Stimulated activated CD8-positive, alpha-beta memory T cell treated with anti-CD3 and anti-CD28 coated beads, Interleukin-7, amount 100 ng/mL, for 48 hours (primary cell): ENCODE measurements at places on chromosomes 1 and 21.

GRCh38 chr1:67001682-67002425 is 52.1 kb downstream of the SLC35D1 start:
- no peak for DNase-seq

GRCh38 chr1:36906555-36906954 is 127.8 kb downstream of the GRIK3 start:
- DNase-seq, result no peak

- DNase-seq, result no peak
Observed at GRCh38 chr1:16209847-16210407, 2.5 kb downstream of the ARHGEF19 start.

DNA sequence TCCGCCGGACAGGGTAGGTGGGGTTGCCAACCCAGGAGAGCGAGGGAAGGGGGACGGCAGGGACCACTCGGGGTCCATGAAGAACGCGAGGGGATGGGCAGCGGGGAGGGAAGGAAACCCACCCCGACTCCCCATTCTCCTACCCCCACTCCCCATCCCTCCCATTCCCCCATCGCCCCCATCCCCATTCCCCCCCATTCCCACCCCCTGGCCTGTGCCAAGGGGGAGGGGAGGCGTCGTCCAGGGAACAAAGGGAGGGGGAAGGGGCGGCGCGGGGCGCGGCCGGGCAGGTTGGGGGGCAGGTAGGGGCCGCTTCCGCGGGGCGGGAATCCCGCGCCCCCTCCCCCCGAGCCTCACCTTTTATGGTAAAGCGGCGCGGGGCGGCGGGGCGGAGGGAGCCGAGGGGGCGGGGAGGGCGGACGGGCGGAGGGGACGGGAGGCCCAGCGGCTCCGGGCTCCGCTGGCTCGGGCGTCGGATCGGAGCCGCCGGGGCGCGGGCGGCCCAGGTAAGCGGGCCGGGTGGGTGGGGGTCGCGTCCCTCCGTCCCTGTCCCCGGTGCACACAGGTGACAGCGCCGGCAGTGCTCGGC is at the start of gene FBLIM1:
Gene FBLIM1, plus strand, starts transcription at position 453 of the 589 bp plus-strand sequence. CDS start 6,189 bp downstream, outside the sequence.
- DNase-seq, result no peak

DNA sequence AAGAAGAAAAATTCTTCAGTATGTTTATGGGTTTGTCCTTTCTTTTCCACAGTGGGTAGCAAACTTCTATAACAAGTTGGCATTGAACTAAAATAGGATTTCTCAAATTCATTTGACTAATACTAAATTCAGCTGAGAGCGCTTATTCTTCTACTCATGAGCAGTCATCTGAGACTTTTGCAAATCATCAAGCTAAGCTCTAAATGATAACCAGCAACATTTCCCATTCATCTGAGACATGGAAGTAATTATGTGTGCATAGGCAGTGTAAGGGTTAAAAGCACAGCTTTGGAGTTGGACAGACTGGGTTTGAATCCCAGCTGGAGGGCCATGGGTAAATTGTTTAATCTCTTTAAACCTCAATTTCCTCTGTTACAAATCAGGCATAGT is 18.3 kb upstream of the CNR2 start:
- no peak for DNase-seq

- DNase-seq, result no peak
Observed at GRCh38 chr1:154996966-154997701, 3.7 kb downstream of the LENEP start.

- DNase-seq, result no peak
Observed at GRCh38 chr1:155254228-155254713, 1.0 kb downstream of the ENTREP3 start.

DNA sequence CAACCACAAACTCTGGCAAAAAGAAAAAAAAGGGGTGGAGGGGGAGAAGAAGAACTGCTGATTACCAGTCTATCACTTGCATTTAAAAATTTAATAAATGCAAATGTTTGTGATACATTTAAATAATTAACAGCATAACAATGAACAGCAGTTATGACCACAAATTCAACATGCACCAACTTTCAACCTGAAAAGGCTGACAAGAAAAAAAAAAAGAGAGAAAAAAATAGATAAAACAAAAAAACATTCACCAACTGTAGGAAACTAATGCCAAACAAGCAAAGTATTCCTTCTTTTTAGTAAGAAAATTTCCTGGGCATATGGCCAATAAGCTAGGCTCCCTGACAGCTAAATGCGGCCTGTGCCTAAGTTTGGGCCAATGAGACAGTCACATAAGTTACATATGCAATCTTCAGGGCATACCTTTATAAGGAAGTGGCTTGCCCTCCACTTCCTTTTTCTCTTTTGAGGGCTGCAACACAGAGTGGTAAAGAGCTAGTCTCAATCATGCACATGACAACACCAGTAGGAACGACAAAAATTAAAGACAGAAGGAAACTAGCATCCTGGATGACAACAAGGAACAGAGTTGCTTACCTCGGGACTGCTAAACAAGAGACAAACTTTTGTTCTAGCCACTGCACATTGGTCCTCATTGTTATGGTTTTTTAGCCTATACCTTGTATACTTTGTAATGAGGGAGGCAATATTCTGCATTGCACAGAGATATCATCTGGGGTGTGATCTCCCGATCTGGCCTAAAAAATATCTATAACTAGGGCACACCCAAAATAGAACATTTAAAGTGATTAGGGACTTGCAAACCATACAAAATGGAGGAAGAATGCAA is 24.2 kb upstream of the PHTF1 start:
- peak; percentile 20 for DNase-seq

DNA sequence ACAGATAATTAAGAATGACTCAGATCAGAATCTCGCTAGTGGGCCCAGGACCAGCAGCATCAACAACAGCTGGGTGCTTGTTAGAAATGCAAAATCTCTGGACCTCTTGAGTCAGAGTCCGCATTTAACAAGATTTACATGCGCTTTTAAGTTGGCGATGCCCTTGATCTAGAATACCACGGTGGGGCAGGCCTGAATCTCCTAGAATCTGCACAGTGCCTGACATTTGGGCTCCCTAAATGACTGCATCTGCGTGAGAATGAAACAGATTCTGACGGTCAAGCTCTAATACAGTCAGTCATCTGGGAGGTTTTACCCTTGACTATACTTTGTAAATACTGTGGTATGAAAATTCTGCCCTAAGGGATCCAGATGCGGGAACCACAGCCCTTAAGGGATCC is 17.2 kb upstream of the RAB29 start:
- no peak for DNase-seq

GRCh38 chr1:236207121-236207520 is 64.8 kb downstream of the GPR137B start:
- no peak for DNase-seq

DNA sequence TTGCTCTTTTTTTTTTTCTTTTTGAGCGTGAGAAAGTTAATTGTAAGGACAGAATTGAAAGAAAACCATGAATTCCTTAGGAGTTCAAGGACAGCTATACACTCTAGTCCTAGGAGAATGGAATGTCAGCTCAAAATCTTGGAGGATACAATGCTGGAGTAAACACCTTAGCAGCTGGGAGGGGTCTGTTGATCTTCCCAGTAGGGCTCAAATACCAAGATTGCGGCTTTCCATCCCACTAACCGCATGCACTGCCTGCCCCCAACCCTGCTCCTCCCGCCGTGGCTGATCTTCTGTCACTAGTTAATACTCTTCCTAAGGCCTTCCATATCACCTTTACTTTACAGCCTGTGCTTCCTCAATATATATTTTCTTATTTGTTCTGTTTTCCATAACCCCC is 2.6 kb upstream of the PDC start:
- DNase-seq, result no peak

DNA sequence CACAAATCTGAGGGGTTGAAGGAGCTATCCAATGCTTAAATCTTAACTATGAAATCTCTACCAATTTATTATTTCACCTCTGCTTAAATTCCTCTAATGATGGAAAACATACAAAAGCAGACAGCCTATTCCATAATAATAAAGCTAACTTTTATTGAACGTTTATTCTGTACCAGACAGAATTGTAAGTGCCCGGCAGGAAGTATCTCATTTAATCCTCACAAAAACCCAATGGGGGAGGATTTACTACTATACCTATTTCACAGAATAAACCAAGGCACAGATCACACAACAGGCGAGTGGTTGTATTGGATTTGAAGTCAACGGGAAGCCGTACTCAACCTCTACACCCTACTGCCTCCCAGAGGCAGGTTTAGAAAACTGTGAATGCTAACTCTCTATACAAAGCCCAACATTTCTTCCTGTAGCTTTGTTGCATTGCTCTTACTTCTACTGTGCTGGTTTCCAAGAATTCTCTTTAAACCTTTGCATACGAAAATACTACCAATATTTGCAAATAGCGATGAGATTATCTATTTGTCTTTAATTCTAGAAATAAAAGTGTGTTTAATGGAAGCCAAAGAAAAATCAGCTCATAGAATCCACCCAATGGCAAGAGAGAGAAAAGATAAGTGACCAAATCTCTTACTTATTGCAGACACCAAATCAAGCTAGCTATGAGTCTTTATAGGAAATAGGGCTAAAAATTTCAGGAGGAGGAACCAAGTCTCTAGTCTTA is 33.5 kb upstream of the C1orf53 start:
- no peak for DNase-seq

GRCh38 chr1:17648457-17649145 is 106.5 kb upstream of the ACTL8 start:
- DNase-seq, result no peak

GRCh38 chr1:232357416-232357815 is 272.5 kb downstream of the SIPA1L2 start:
- DNase-seq, result no peak

- no peak for DNase-seq
Observed at GRCh38 chr1:4109628-4109940, 209.5 kb upstream of the C1orf174 start.

DNA sequence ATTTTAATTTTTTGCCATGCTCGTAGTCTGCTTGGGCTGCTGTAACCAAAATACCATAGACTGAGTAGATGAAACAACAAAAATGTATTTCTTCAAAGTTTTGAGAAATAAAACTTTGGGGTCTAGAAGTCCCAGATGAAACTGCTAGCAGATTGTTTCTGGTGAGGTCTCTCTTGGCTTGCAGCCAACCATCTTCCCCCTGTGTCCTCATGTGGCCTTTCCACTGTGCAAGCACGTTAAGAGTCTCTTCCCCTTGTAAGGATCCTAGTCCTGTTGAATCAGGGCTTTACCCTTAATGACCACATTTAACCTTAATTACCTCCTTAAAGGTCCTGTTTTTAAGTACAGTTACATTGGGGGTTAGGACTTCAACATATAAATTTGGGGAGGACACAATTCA is 86.6 kb downstream of the PTBP2 start:
- no peak for DNase-seq

DNA sequence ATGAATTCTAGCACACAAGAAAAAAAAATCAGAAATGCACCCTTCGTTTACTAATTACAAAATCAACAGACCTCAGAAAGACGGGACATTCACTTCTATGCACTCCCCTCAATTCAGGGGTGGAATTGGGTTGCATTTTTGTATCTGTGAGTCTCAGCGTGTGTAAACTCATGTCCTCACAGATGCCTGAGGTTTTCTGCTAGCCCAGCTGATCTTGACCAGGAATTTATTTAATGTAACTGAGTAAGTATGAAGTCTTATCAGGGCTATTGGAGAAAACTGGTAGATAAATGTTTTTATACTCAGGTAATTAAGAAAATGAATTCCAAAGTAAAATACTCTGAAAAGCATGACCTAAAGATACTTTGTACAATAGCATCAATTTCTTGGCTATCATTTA is 167.7 kb downstream of the RUNX1 start:
- no peak for DNase-seq

DNA sequence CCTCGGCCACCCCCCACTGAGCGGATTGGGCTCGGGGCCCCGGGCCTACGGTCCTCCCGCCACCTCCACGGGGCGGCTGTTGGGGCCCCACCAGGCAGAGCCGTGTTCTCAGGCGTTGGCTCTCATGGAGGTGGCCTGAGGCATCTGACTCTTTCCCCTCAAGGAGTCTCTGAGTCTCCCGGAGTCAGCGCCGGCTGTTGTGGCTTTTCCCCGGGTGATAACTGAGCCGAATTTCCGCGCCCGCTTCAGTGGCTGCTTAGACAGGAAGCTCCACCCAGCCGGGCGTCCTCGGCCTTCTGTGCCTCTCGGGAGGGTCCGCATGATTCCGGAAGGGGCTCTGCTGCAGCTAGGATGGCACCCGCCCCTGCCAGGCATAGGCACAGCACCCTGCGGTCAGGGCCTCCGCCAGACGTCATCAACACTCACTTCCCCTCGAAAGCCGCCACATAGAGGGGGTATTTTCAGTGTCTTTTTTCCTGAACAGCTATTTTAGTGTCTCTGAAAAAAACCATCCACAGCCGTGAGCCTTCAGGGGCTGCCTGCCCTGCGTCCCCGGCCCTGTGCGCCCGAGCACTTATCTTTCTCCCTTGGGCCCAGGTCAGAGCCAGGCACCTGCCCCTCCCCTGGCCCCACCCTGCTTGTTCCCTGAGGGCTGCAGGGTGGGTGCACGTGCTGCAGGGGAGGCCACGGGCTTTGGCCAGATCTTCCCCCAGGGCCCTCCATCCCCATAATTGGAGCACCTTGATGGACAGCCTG is 72.9 kb downstream of the SKI start:
- DNase-seq, result peak; percentile 93

DNA sequence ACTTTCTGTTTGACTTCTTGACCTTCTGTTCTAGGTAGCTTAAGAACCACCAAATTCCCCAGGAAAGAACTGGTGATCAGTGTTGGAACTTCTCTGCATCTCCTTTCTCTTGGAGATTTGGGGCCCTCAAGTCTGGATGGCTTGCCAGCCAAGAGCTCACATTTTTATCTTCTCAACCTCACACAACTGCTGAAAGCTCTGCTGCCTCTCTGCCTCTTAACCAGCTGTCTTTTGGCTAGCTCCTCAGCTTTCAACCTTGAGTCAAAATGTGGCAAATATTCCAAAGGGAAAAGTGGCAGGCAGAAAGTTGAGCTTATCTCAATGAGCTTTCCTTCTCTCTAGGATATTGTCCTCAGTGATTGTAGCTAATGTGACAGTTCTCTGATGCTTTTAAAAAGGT is 89.2 kb upstream of the CCDC190 start:
- no peak for DNase-seq

DNA sequence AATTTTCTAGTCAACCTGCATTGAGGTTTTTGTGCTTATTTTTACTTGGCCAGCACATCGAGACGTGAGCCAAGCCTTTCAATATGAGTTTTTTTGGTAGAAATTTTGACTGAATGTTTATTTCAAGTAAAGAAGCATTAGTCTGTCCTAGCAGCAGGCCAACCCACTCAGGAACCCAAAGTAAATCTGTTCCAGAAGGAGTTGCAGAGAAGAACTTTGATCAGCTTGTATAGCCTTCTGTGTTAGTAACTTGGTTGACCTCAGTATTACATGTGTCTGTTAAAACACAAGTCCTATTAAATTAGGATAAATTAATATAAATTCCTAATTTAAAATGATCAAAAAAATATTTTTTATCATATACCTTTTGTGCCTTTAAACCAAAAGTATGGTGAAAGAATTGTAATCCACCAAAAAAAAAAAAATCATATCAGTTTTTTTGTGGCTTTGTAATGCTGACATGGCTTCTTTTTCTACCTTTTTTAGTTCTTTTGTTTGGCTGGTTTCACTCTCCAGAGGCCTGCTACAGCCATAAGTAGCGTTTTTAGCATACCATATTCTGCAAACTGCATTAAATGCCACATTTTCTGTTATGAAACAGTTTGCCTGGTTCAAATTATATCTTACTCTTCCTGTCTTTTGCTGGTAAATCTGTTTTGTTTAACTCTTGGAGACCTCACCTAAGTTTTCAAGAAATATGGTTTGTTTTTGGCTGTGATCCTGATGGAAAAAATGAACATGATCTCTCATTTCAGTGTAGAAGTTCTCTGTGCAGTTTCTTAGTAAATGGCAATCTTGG is 39.5 kb downstream of the ATF6 start:
- no peak for DNase-seq

GRCh38 chr1:209102120-209102519 is 481.4 kb upstream of the CAMK1G start:
- DNase-seq, result no peak
